ENCODE measurements at places on chromosomes 12 and 14.

- DNase-seq: no peak
Observed at GRCh38 chr12:75744607-75745256, 233.3 kb upstream of the KRR1 start.

DNA sequence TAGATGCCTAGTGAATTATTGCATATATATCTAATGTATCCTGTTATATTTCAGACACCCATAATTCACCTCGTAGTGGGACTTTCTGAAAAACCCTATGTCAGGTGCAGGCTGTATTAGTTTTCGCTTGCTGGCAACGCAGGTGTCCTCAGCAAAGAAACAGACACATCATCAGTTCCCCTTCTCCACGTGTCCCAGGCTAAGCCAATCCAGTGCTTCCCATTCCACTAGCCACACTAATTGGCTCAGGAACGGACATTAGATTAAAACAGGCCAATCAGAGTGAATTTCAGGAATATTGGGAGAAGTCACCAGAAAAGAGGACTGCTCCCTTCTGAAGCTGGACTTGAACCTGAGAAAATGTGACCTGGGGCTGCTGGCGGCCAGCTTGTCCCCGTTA is 151.3 kb downstream of the PTPN11 start:
- no peak for DNase-seq

- no peak for DNase-seq
Observed at GRCh38 chr14:102882226-102882906, 40.1 kb upstream of the AMN start.

- DNase-seq: no peak
Observed at GRCh38 chr14:69819607-69820006, 22.6 kb upstream of the SLC10A1 start.

- DNase-seq: no peak
Observed at GRCh38 chr12:47650469-47650868, 55.4 kb downstream of the RPAP3 start.

- DNase-seq: no peak
Observed at GRCh38 chr14:29518335-29518734, 409.3 kb downstream of the PRKD1 start.

DNA sequence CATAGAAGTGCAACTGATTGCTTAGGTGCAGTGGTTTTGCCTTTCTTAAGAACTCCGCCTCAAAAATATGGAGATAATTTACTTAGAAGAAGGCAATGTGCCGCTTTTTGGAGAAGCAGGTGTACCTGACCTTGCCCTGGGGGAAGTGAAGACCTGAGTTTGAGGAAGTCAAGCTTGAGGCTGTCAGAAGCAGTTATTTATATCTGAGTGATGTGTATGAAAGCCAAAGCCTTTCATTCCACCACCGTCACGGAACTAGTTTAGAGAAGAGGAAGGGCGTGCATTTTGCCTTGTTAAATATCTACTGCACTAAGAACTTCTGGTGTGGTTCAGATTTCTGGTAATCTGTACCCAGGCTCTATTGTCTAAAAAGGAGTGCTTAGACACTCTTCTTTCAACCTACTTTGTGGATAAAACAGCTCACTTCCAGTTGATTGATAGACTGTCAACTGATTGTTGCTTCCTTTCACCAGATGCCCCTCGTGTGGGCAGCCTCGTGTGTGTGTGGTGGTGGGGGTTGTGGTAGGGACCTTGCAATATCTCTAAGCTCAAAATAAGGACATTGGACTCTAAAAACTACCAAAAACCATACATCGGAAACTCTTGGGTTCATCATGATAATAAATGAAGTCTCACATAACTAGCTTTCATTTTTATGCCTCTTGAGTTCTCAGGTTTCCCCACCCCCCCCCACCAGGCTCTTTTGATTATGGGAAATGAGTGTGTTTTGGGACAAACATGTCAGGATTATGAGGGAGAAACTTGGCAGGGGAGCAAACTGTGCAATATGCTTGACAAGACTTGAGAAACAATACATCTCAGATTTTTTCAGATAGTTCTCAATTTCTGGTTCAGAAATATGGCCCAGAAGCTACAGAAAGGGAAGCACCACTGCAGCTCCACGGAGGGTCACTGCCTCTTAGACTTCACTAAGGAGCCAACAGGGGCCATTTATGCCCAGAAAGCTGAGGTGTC is 78.6 kb downstream of the ARF6 start:
- peak; percentile 47 for DNase-seq

GRCh38 chr14:23864259-23864658 is 89.3 kb upstream of the DHRS4 start:
- DNase-seq: no peak

GRCh38 chr14:42911642-42912041 is 1305.0 kb downstream of the LRFN5 start:
- no peak for DNase-seq

DNA sequence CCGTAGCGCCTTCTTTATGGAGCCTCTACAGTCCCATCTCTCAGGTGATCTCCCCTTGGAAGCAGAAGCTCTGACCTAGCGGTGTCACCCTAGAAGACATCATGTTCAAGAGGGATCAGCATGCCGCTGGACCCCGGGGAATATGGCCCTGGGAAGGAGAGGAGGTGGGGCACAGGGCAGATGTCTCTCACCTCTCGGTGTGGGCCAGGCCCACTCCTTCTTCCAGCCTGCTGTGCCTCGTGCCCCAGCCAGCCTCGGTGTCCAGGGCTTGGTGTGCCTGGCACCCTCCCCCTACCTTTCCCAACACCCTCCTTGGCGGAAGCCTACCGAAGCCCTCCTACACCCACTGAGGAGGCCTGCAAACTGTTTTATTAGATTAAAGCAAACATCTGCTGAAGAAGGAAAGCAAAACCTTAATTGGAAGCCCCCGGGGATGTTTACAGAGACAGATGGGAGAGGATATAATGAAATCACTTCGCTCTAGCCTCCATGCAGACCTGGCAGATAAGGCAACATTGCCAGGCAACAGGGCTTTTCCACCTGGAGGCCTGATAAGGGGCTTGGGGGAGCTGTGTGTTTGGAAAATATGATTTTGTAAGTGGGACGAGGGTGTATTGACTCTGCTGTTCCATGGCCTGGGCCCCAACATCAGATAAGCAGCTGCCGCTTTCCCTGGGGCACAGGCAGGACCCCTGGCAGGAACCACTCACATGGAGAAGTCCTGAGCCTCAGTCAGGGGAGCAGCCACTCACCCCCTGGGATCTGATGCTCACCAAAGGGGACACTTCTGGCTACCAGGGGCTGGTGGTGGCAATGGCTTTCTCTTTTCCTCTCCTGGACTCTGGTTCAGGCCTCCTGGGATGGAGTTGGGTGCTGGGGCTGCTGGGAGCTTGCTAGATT is 5.7 kb upstream of the CHGA start:
- DNase-seq: no peak

DNA sequence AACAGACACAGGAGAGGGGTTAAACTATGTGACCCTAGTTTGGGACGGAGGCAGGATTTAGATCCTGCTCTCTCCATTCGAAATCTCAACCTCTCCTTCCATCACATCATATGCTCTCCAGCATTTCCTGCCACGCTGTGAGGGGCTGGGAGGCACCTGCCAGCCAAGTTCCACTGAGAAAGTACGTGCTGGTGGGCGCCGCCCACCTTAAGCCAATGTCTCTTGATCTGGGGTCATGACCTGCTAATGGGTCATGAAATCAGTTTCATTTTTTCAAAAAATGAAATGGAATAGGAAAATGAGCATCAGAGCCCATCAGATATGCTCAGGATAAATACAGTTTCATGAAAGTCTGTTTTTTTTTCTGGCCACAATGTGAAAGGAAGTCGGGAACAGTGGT is 7.2 kb downstream of the MCRS1 start:
- no peak for DNase-seq

GRCh38 chr14:32682214-32682613 is 256.5 kb upstream of the NPAS3 start:
- DNase-seq: no peak

DNA sequence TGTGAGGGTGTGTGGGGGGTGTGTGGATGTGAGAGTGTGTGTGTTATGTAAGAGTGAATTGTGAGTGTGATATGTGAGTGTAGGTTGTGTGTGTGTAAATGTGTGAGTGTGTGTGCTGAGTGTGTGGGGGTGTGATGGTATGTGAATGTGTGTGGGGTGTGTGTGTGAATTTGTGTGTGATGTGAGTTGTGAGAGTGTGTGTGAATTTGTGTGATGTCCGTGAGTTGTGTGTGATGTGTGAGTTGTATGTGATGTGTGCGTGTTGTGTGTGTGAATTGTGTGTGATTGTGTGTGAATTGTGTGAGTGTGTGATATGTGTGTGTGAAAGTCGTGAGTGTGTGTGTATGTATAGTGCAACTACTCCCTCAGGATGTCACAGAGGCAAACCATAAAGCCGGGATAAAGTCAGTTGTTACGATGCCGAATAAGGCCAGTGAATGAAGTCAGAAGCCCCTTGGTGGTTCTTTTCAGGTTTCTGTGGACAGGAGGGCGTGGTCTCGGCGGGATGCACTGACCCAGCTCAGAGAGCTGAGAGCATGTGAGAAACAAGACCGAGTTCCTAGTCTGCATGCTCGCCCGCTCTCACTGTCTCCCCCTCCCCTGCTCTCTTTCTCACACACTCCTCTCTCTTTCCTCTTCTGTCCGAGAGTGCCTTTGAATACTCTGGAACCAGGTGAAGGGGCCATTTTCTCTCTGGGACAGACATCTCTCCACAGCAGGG is 71.8 kb upstream of the MAX start:
- DNase-seq: no peak

- no peak for DNase-seq
Observed at GRCh38 chr14:102474934-102475333, 34.6 kb downstream of the ANKRD9 start.

DNA sequence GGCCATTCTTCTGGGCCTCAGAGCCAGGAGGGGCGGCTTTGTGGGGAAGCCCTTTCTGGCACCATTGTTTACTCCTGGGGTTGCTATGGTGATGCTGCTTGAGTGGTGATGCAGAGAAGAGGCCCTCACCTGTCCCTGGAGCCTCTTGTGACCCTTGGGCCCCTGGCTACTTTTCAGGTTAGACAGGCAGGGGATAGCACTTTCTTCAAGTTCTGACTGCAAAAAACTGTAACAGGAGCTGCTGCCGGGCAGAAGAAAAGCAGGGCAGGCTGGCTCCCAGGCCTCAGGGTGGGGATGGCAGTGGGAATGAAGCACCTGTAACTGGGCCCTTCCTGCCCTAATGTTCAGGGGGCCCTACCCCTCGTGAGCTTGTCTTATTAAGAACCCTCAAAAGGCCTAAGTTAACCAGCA is at the start of gene TEX52:
TSS of gene TEX52 (minus strand) at position 19 of the 411 bp plus-strand sequence. CDS start at position 6, 13 bp downstream.
- no peak for DNase-seq

Measured in LoVo (cell line).